ENCODE measurements at places on chromosomes 2 and 18.

GRCh38 chr18:60228609-60229595 is 143.7 kb downstream of the MC4R start:
- DNase-seq = no peak

- DNase-seq = peak; percentile 23
These were observed 79.8 kb downstream of the MGAT5 start for GRCh38 chr2:134333646-134334189.

DNA sequence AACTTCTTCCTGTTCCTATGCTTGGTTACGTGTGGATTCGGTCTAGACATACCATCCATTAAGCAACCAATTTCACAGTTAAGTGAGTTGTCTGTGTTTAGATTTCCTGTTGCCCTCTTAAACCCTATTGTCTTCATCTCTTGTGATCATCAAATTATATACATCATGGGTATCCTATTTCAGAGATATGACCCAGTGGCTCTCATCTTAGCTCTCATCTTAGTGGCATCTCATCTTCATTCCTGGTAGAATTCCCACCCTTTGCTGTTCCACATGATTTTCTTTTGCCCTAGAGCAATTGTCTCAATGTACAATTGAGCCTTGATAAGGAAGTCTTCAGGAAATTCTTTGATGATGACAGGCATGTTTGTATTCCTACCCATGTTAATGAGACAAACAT is 29.4 kb upstream of the FN1 start:
- DNase-seq = no peak

DNA sequence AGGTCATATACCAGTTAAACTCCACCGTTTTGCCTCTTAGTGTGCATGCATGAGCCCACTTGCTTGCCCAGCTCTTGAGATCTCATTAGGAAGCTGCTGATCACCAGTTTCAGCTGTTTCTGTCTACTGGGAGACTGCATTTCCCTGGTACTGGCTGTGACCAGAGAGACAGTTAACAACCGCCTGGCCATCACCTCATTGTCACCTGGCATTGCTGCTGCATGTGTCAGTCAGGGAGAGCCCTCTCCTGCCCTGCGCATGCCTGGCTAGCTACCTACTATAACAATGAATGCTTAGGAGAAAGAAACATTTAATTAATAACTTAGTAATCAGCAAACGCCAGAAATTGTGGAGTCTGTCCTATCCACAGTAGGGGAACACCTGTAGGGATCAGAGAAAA is 265.8 kb upstream of the CYRIA start:
- no peak for DNase-seq

- no peak for DNase-seq
These were observed 33.4 kb upstream of the PPP4R1 start for GRCh38 chr18:9647496-9648323.

DNA sequence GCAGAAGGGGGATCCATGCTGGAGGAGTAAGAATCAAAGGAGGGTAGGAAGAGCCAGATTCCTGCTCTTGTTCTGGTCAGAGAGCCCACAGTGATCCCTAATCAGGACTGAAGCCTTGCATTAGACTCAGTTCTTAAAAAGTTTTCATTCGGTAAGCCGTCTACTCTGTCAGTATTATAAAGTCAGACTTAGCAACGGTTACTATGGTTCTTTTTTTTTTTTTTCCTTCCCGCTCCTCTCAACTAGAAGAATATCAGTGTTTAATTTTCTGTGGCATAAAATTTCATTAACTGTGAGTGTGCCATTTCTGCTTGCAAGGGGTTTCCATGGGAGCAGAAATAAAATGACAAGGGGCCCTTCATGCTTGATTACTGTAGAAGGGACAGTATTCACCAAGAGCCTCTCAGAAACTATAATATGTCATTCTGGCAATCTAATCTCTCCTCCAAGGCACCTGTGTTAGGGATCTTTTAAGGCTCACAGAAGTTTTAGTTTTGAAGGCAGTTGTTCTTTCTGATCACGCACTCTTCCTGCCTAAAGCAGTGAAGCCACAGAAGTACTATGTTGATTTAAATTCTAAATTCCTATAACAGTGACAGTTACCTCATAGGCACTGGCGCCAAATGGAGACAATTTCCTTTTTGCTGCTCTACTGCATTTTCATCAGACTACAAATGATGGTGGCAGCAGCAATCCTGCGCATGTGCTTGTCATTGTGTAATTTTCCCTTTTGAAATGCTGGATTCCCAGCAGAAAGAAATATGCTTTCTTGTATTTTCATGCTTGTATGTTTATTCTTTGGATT is 57.0 kb downstream of the OSBPL6 start:
- DNase-seq = no peak

DNA sequence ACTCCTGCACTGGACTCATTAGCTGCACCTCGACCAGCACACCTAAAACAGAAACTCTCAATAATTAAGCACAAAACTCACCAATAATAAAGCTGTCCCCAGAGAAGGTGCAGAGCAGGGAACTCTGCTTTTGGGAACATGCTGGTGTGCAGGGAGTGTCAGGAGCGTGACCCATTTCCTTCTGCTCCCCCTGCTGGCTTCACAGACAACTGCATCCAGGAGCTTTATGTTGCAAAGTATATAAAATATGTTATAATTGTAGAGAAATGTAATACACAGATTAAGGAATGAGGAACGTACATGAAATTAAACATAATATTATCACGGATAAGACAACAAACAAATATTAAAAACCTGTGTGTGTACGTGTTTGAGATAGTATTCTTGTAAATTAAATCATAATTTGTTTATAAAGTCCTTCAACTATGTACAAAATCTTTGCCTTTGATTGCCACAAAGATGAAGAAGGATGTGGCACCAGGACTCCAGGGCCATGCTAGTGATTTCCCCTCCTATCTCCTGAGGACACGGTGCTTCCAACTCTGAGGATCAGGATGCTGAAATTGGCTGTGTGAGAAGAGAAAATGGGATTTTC is 68.6 kb upstream of the MAL start:
- DNase-seq = no peak

- no peak for DNase-seq
These were observed 76.1 kb downstream of the TWIST2 start for GRCh38 chr2:238924032-238924431.

DNA sequence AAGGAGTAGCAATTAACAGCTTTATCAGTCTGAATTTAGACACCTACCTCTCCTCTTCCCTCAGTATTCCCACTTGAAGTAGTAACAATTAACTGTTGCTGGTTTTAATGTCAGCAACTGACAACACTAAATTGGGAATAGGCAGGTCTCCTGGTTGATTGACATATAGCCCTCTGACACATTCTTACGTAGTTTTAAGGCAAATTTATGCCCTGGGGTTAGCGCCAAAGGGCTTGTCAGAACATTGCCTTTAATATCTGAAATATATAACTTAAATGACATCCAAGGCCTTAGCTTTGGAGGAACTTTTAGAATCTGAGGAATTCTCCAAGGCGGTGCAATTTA is 7.4 kb downstream of the ASXL3 start:
- no peak for DNase-seq

DNA sequence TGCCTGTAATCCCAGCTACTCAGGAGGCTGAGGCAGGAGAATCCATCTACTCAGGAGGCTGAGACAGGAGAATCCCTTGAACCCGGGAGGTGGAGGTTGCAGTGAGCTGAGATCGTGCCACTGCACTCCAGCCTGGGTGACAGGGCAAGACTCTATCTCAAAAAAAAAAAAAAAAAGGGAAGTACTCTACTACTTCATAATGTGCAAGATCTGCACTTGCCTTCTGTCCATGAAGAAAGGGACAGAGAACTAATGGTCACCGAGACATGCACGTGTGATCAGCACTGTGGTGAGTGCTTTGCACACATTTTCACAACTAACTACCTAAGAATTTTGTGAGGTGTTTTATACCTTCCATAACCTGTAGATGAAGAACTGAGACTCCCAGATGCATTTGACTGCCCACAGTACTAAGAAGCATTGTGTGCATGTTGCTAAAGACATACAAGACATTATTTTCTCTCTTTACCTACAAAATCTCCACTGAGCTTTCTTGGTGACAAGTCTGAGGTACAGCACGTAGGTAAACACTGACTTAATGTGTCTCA is 784.8 kb upstream of the ID2 start:
- DNase-seq = no peak

- no peak for DNase-seq
These were observed 10.0 kb downstream of the RAPGEF4 start for GRCh38 chr2:172745636-172746035.

- DNase-seq = no peak
These were observed 1.0 kb downstream of the CNNM3 start for GRCh38 chr2:96816836-96817702.

GRCh38 chr2:10162586-10163497 is 40.3 kb downstream of the RRM2 start:
- DNase-seq = no peak

DNA sequence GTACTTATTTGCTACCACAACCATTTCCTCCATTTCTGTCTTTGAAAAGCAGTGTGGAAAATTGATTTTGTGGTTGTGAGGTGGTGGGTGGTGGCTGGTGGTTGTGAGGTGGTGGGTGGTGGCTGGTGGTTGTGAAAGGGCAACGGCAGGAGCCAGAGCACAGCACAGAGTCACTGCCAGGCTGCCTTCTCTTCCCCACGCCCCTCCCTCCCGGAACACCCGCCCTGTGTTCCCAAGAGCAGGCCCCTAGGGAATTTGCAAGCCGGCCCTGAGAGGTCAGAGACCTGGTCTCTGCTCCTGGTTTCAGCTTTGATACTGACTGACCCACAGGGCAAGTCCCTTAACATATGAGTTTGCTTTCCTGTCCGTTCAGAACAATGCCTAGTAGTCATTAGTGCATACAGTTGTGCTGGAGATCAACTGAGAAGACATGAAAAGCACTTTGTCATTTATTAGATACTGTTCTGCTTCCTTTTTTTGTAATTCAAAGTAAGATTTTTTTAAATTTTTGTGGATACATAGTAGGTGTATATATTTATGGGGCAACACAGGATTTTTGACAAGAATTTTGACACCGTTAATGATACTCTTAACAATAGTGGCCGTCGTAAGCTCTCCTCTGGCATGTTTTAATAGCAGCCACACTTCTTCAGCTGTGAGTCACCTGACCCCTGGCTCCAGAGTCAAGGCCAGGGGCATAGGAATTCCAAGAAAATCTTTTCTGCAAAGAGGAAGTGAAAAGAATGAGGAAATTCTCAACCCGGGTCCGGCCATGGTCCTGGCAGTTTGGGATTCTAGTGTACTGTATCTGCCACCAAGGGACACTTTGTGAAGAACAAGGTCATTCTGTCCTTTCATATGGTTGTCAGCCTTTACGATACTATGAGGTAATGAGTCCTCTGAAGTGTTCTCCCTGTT is 53.2 kb downstream of the ITGA6 start:
- DNase-seq = no peak

GRCh38 chr2:69177063-69177771 is 164.2 kb downstream of the ANTXR1 start:
- DNase-seq = peak; percentile 18

- DNase-seq = no peak
These were observed 48.1 kb upstream of the CRIM1 start for GRCh38 chr2:36307441-36307840.

GRCh38 chr18:9403795-9404564 is 69.4 kb downstream of the TWSG1 start:
- DNase-seq = no peak

Data from C1 segment of cervical spinal cord (tissue), 14 donors.